ENCODE measurements at places on chromosomes 7 and 10.

- no peak for DNase-seq
Observed at GRCh38 chr7:19491371-19491770, 217.5 kb downstream of the POLR1F start.

DNA sequence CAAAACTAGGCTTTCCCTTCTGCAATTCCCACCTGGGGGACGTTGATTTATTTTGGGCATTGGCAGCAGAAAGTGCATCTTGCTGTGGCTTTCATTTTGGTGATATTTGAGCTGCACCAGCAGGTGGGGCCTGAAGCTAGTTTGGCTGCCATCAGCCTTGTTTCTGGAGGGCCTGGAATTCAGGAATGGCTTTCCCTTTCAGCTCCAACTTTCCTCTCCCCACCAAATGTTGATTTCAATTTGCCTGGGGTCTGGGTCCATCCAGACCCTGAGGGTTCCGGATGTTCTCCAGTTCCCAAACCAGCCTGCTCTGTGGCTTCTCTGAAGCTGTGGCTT, 640.4 kb downstream of the TYW1 start:
- DNase-seq = no peak

DNA sequence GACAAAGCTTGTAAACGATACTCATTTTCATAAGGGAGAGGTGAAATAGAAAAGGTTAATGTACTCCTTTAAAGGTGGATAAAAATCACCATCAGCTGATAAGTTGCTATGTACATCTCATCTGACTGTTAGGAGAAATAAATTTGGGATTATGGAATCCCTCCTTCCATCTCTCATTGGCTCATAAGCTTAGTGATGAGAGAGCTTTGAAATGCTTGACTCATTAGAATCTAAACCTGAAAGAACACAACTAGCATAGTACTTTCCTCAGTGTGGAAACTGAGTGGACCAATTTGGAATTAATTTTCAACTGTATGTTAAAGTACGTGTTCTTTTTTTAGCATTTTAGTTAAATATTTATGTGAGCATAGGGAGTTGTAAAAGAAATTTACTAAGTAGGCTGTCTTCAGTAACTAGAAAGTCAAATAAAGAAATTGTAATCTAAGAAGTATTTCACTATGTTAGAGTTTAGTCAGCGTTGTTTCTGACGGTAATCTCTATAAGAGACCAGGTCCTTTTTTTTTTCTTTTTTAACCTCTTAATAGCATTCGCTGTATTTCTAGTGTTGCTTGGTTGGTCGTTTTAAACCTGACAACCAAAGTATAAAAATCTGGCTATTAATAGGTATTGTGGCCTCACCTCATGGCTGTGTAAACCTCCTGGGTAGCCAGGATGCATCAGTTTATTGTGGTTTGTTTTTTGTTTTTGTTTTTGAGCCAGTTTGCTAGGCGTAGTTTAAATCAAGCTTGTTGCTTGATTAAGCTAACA, 34.4 kb downstream of the FHIP2A start:
- no peak for DNase-seq

GRCh38 chr7:85114342-85114741, 72.5 kb downstream of the SEMA3D start:
- DNase-seq = no peak

GRCh38 chr7:121339082-121339481, 10.3 kb downstream of the WNT16 start:
- no peak for DNase-seq
